M059J (cell line): ENCODE measurements at places on chromosomes 1 and 21. TPM values are rescaled to one million over a fixed set of nuclear protein-coding genes. Genes with fewer than 3 reads are reported as not detected.
A peak's percentile ranks its signal among the peaks of the same experiment; 100 is the strongest.

The TNFRSF9 gene
- 10.5 and 11.0 TPM in 2 replicates for total RNA-seq

The TNN gene
- not detected in 2 replicates for total RNA-seq

The LCE2C gene
- total RNA-seq: not detected in 2 replicates

The LCE6A gene
- total RNA-seq: not detected in 2 replicates

The FCGR3B gene
- total RNA-seq: 1.0 TPM in 1 of 2 replicates, not detected in the other

The PLPPR5 gene
- total RNA-seq: not detected in 2 replicates

The OR6P1 gene
- total RNA-seq: not detected in 2 replicates

The RYR2 gene
- total RNA-seq: 0.07 and 0.27 TPM in 2 replicates

The PIP5K1A gene
- total RNA-seq: 78.6 and 82.6 TPM in 2 replicates

The SLC30A10 gene
- not detected in 2 replicates for total RNA-seq

The CD52 gene
- not detected in 2 replicates for total RNA-seq

GRCh38 chr1:175714350-175714749 lies 29.0 kb downstream of the TNR start:
- no peak for DNase-seq

GRCh38 chr1:245461681-245462080 lies 306.9 kb downstream of the KIF26B start:
- peak; percentile 11 for DNase-seq

DNA sequence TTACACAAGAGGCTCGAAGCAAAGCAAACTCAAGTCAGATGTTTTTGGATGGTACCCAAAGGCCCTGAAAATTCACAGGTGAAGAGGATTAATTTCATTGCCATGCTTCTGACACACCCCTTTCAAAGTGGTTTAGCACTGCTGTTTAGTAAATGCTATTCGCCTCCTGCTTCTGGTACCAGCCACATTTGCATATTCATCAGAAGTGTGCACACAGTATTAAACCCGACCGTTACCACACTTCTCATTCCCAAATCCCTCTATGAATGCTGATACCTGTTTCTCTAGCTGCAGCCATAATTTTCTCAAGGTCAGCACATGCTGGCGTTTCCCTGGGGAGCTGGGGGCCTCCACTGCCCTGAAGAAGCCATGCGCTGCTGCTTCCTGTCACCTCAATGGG lies 179.8 kb upstream of the DAB1 start:
- DNase-seq: no peak

DNA sequence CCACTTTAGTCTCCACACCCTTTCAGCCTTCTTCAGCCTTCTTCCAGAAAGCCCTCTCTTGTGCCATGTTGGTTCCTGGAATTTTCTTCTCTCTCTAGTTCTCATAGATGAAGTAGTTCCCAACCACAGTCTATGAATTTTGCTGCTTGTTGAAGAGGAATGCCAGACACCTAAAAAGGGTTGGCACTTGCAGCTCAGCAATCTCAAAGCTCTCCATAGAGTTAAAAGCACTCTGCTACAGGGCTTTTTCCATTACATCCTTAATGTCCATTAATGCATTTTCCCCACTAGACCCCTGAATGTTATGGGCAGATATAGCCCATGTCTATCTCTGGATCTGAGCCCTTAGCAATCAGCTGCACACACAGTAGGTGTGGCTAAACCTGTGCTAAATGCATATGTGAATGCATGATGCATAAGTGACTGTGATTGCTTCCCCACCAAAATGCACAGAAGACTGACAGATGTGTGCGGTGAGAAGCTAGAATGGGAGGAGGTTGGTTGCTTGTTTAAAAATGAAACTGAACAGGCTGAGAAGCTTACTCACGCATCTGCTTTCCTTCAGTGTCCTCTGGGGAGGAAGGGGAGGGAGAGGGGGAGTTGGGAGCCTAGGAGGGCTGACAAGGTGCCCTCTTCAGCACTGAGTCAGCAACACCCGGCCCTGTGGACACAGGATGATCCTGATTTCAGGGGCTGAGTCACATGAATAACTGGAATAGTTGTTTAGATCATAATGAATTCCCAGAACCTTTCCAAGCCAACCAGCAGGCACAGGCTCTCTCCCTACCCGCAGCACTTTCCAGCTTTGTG lies 146.1 kb upstream of the FGGY start:
- peak; percentile 100 for DNase-seq

DNA sequence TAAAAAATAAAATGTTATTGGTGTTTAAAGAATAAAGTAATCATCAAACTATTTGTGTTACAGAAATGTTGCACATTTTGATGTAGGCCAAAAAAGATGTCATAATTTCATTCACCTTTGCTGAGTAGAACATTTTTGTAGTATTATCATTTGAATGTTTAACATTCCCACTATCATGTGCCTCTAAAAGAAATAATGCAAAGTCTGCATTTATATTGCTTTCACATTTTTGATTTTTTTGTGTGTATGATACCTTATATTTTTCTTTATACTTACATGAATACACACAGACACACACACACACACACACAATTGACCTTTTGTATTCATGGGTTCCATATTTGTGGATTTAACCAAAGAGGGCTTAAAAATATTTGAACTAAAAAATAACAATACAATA lies 544.2 kb upstream of the ZRANB2 start:
- no peak for DNase-seq

- no peak for DNase-seq
Measured at GRCh38 chr1:96427616-96428015, 294.0 kb upstream of the PTBP2 start.

- DNase-seq: no peak
Measured at GRCh38 chr1:11413986-11414391, 65.0 kb upstream of the DISP3 start.

DNA sequence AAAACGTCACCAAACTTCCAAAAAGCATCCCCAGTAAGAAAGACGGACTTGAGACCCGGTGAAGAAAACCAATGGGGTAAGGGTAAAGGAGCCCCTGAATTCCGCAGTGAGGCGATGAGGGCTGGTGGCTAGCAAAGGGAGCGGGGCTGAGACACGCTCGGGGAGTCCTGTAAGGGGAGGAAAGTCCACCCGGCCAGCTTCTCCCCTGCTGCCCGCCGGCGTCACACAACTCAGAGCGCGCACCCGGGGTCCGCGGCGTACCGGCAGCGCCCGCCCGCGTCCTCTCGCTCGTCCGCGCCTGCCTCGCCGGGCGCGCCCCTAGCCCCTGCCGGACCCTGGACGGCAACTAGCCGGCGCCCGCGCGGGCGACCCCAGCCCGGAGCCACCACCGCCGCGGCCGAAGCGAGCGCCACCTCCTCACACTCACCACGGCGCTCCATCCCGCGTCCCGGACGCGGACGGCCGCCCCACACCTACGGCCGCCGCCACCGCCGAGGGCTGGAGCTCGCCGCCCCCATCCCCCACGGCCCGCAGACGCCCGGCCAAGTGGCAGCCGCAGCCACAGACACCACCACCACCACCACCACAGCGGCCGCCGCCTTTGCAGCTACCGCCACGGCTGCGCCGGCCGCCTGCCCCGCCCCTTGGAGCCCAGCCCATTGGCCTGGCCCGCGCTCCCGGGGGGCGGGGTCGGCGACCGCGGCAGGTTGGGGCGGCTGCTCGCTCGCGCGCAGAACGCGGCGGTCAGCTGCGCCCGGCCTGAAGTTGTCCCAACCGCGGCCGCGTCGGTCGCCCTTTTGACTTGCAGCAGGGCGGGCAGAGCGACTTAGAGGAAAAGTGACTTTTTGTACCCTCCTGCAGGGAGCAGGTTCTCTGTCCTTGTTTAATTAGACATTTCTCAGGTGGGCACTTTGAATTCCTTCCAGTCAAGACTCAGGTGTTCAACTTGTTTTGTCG lies 10.0 kb upstream of the ARHGAP29 start:
- DNase-seq: peak; percentile 79

DNA sequence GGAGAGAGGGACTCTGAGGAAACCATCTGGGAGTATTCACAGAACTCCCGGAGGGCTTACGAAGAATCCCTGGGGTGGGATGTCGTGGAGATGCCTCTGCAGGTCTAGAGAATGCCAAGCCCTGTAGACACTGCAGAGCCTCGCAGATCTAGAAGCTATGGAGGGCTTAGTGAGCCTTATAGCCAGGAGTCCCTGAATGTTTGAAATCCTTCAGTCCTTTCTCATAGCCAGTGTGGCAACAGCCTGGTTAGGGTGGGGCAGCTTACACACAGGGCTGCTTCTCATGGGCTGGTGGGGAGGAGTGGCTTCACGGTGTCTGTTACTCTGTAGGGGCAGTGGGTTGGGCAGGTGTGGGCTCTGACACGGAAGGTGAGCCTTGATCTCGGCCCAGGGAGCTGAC lies 44.2 kb upstream of the KDM4A start:
- DNase-seq: no peak

DNA sequence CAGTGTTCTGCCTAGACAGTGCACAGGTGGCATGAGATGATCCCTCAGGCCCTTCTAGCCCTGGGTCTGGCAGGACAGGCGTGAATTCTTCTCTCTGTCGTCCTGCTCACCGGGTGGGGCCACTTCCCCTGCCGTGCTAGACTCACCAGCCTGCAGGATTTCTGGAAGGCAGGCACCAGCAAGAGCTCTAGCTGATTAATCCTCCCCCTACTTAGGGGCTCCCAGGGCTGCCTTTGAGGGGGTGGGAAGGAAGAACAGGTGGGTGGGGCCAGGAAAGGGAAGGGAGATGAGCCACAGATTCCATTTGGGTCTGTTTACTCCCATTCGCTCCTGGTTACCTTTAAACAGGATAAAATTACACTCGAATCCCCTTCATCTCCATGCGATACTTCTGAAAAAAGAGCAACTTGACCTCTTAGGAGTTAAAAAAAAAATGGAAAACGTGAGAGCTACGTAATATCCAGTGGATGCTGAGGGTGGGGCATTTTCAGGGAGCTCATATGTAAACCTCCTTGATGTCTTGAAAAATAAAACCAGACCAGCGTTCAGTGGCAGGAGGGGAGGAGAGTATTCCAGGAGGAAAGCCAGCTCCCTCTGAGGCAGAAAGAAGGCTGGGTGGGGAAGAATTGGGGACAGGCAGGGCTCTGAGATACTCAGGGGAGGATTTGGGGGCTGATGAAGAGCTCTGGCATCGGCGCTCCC lies 665.5 kb downstream of the PTPRU start:
- no peak for DNase-seq

DNA sequence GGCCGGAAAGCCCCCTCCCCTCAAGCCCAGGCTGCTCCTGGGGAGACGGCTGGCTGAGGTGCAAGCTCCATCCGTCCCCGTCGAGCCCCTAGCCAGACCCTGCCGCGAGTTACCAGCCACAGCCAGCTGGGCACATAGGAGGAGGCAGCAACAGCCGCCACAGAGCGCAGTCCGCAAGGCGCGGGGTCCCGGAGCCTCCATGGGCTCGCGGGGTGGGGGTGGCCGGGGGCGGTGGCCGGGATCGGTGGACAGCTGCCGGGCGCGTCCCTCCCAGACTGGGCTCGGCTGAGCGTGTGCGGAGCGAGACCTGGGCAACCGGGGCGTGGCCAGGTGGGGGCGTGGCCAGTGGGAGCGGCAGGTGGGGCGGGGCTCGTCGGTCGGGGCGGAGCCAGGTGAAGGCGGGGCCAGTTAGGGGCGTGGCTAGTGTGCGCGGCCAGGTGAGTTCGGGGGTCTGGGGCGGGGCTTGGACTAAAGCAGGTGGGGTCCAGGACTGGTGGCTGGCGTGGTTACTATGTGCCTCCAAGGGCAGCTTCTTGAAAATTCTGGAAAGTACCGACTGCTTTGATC lies at the start of gene CD164L2:
CD164L2 (minus strand) TSS at position 295 of the 567 bp plus-strand sequence; CDS start at position 201, 94 bp downstream.
- no peak for DNase-seq

GRCh38 chr1:37633040-37633937 lies 1.4 kb downstream of the RSPO1 start:
- no peak for DNase-seq

DNA sequence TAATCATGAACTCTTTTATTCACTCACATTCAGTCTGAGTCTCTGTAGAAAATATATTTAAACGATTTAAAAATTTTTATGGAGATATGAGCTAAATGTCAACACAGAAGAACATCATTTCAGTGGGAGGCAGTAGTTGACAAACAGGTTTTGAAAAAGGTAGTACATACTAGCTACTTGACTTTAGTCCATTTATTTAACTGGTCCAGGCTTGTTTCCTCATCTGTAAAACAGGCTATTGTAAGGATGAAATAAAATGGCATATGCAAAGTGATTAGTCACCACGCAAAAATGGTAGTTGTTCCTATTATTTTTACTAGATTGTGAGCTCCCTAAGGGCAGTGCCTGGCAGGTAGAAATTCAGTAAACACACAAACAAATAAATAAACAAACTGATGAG lies 75.2 kb downstream of the NTPCR start:
- DNase-seq: peak; percentile 40

DNA sequence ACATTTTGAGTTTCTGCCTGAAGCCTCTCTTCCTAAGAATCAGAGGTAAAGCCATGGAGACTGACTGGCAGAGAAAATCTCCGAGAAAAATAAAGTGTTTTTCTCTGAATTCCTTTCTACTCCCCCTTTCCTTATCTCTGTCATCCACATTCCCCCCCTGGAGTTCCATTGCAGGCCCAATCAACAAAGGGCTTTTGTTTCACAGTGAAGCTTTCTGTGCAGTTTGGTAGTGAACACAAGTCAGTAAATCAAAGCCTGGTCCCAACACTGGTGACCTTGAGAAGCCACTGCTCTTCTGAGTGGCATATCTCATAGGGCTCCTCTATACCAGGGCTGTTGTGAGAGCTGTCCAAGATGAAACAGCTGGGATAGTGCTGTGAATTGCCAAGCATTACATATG lies 228.4 kb downstream of the SEC16B start:
- no peak for DNase-seq

GRCh38 chr21:31830701-31831100 lies 42.1 kb upstream of the HUNK start:
- DNase-seq: no peak

- DNase-seq: no peak
Measured at GRCh38 chr1:32549616-32550015, 10.4 kb downstream of the ZBTB8A start.

- no peak for DNase-seq
Measured at GRCh38 chr1:246146804-246147523, 360.1 kb downstream of the SMYD3 start.

DNA sequence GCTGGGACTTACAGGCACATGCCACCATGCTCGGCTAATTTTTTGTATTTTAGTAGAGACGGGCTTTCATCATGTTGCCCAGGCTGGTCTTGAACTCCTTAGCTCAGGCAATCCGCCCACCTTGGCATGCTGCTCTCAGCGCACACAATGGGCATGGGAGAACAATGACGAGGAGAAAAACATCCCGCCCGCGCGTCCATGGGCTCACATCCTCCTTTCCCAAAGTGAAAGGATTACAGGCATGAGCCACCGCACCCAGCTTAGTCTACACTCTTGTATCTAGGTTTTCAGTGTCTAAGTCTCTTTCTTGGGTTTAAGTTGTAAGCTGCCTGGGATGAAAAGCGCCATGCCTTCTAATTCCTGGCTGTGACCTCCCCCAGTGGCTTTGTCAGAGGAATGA lies 37.9 kb downstream of the CDK18 start:
- no peak for DNase-seq
